ENCODE measurements at places on chromosomes 2 and 18.

DNA sequence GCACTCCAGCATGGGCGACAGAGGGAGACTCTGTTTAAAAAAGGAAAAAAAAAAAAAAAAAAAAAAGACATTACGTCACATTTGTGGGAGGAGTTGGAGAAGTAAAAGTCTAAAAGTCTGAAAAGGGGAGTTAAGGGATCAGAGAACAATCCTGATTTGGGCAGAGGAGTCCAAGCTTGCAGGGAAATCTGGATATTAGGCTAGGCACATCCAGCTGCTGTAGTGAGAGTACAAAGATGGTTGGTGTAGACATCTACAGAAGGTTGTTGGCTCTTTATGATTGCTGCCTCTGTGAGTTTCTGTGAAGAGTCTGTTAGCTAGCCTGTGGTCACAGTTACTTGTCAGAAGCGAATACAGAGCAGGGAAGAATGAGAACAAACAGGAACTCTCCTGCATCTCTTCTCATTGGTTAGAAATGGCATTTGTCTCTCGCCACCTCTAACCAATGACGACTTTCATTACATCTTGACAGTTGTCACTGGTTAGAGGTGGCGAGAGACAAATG is 3.3 kb upstream of the OSBPL6 start:
- no peak for DNase-seq

GRCh38 chr2:172562298-172562697 is 6.4 kb downstream of the PDK1 start:
- DNase-seq, result no peak

GRCh38 chr2:196944570-196944969 is 18.1 kb upstream of the PGAP1 start:
- DNase-seq, result no peak

DNA sequence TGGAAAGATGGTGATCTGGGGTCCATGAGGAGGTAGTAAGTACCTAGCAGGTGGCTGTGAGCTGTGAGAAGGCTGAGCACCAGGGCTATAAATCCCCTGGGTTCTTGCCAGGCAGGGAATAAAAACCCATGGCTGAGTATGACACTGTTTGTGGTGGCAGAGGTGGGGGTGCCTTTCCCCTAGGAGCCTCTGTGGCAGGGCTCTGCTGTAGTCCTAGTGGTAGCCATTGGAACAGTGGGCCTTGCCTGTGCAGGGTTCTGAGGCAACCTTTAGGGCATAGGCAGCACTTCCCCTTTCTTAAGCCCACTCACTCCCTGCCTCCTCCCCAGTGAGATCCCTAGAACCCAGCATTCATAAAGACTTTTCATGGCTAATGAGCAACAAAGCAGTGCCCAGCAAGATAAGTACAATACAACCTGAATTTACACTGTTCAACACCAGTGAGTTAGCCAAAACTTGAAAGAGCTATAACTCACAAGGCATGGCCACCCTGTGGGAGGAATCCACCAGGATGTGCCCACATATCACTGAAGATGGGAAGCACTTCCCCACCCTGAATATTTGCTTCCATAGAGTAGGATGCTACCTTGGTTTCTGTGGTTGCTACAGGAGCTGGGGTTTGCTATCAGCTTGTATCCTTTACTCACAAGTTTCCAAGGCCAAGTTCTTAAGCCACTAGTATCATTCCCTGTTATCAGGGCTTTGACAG is 100.9 kb upstream of the NEUROD1 start:
- DNase-seq, result no peak

GRCh38 chr18:43588838-43589237 is 311.5 kb upstream of the SYT4 start:
- no peak for DNase-seq

DNA sequence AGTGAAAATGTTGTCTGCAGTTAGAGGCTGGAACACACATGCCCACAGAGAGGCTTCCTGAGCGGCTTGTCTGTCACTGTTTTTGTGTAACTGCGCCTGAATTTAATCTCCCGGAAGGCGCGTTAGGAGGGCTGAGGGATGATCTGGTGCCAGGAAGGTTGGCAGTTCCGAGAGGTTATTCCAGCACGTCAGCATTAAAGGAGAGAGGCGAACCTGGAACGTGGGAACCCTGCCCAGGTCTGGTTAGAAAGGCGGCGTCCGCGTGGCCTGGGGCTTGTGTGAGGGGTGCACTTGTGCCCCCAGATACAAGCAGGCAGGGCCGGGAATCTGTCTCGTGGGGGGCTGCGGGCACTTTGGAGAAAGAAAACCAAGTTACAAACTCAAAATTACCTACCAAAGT is 75.3 kb downstream of the NFATC1 start:
- DNase-seq, result no peak

- no peak for DNase-seq
Measured at GRCh38 chr2:213696442-213696841, 412.2 kb downstream of the SPAG16 start.

DNA sequence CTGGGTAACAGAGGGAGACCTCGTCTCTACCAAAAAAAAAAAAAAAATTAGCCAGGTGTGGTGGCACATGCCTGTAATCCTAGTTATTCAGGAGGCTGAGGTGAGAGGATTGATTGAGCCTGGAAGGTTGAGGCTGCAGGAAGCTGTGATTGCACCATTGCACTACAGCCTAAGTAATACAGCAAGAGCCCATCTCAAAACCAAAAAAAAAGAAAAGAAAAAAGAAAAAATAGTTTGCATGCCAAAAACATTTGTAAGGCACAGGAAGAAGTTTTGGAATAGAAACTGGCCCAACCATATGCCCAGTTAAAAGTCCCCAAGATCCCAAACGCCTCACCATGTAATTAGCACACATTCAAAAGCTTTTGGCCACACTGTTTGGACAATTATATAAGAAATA is 13.4 kb upstream of the ACOXL start:
- no peak for DNase-seq

GRCh38 chr18:71485611-71486010 is 1058.5 kb downstream of the CBLN2 start:
- no peak for DNase-seq

- DNase-seq, result no peak
Measured at GRCh38 chr2:20600756-20601325, 50.1 kb downstream of the HS1BP3 start.

DNA sequence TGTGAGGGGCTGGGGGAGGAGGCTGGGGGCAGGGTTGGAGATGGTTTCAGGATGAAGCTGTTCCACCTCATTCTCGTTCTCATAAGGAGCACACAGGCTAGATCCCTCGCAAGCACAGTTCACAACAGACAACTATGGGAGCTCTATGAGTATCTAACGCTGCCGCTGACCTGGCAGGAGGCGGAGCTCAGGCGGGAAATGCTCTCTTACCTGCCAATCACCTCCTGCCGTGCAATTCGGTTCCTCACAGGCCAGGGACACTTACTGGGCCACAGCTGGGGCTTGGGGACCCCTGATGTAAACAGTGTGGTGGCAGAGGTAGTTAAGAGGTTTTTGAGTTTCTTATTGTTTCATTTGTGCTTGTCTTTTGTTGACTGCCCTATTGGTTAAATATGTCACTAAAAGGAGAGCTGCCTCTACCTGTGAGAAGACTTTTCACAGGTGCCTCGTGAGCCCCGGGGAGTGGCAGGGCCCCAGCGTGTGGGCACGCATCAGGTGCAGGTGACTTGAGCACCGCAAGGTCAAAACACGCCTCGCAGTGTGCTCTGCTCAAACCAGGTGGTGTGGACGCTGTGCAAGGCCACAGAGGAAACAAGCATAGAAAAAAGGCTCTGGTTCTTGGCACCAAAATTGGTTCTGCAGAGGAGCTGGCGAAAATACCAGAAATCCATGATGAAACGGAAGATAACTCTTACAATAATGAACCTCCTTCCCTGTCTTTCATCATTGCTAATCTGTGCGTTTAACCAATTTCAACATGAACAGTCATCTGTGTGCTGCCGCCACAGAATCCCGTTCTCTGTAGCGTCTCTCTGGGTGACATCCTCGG is 10.2 kb downstream of the MLPH start:
- DNase-seq, result no peak

GRCh38 chr18:10141559-10141958 is 227.7 kb downstream of the VAPA start:
- DNase-seq, result no peak

- no peak for DNase-seq
Measured at GRCh38 chr2:27408601-27409320, 630 bp downstream of the PPM1G start.

DNA sequence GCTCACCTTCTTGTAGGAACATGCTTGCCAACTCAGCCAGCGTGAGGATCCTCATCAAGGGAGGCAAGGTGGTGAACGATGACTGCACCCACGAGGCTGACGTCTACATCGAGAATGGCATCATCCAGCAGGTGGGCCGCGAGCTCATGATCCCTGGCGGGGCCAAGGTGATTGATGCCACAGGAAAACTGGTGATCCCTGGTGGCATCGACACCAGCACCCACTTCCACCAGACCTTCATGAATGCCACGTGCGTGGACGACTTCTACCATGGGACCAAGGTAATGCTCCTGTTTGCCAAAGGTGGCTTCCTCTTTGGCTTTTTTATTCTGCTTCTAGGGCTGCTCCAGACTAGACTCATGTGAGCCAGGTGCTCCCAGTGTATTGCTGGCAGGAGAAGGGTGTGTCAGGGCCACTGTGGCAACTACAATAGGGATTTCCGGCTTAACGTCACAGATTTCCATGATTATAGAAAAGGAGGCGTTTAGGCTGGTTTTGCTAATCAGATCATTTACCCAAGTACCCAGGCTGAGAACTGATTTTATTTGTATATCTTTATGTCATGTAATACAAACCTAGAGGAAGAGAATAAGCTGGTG is 50.6 kb downstream of the DPYSL5 start:
- no peak for DNase-seq

- DNase-seq, result no peak
Measured at GRCh38 chr2:74221091-74221490, 22.7 kb downstream of the MTHFD2 start.

DNA sequence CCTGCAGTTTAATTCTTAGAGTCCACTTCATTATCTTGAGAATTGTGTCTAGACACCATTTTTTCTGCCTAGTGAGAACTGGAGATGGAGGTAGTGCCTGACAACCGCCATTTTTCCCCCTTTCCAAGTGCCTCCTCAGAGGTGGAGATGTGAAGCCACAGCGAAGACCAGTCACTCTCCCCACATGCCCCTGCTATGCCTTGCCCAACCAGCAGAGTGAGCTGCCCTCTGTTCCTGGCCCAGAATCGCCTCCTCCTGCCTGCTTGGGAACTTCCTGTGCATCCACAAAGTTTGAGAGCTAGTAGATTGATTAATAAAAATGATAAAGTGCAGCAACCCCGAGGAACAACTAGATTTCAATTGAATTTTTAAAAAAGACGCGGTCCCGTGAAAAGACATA is 123.3 kb downstream of the CLIP4 start:
- DNase-seq, result no peak

- no peak for DNase-seq
Measured at GRCh38 chr2:3639015-3639630, 18.9 kb upstream of the ALLC start.

- no peak for DNase-seq
Measured at GRCh38 chr18:2843146-2843545, 3.7 kb upstream of the EMILIN2 start.

GRCh38 chr2:219748671-219749570 is 121.5 kb downstream of the SLC4A3 start:
- DNase-seq, result no peak

DNA sequence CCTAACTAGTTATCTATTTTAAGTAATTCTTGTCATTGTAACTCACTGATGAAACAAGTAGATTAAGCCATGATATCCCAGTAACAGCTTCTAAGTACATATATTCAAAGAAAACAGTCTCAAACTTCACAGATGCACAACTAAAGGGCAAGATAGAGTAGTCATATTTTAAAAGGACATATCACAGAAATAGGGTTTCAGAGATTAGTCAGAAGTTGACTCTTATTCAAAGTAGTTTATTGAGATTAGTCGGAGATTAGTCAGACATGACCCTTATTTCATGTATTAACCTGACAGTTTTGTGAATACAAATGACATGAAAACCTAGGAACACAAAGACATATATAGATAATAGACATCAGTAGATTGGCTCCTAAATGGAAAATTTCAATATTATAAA is 15.9 kb upstream of the CHAC2 start:
- no peak for DNase-seq

GRCh38 chr2:146850746-146851145 is 994.1 kb upstream of the ACVR2A start:
- no peak for DNase-seq

DNA sequence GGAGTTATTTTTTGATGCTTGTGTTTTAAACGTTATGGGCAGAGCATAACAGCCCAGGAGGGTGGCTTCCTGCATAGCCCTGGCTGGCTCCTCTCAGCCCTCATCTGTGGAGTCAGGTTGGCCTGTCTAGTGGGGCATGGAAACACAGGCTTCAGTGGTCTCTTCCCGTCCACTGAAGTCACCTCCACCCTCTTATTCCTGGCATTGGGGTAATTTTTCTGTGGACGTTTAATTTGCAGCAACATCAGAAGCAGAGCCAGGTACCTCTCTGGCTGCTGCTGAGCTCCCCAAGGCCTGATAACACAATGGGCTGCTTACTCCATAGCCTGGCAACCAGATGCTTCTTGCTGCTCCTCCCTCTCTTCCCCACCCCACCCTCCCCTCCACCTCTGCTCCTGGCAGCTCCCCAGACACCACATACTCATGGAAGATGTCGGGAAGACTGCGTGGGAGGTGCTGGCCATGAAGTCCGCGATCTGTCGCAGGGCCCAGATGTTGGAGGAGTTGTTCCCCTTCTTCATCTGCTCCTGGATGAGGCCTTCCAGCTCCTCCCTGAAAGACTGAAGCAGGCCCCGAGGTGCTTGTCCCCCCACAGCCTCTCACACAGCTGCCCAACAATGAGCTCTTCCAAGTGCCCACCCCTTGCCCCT is 64.0 kb downstream of the ADD2 start:
- no peak for DNase-seq

- DNase-seq, result no peak
Measured at GRCh38 chr2:168378960-168379669, 77.0 kb upstream of the CERS6 start.

DNA sequence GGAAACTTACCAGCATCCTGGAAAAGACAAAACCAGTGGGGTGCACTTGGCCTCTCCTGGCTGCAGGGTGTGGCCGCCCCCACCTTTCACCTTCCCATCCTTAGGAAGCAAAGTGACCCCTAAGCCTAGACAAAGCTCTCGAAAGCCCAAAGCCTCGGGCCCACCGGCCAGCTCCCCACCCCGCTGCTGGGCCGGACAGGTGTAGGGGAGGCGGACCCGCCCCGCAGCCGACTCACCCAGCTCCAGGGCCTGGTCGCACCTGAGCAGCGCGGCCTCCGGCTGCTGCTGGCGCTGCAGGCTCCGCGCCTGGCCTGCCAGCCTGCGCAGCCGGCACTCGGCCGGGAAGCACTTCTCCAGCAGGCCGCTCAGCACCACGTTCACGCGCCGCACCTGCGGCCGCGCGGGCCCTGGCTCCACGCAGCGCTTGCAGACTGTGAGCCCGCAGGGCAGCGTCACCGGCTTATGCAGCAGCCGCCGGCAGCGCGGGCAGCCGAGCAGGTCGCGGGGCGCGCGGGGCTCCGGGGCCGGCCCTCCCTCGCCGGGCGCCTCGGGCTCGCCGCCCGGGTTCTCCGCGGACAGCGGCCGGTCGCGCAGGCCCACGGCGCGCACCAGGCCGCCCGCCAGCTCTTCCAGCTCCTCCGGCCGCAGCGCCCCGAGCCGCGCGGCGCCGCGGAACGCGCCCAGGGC is 979 bp downstream of the LONRF2 start:
- no peak for DNase-seq
